ENCODE measurements at places on chromosomes 1 and 21.

- DNase-seq = no peak
Observed at GRCh38 chr1:67850151-67850551, 16.9 kb upstream of the GNG12 start.

DNA sequence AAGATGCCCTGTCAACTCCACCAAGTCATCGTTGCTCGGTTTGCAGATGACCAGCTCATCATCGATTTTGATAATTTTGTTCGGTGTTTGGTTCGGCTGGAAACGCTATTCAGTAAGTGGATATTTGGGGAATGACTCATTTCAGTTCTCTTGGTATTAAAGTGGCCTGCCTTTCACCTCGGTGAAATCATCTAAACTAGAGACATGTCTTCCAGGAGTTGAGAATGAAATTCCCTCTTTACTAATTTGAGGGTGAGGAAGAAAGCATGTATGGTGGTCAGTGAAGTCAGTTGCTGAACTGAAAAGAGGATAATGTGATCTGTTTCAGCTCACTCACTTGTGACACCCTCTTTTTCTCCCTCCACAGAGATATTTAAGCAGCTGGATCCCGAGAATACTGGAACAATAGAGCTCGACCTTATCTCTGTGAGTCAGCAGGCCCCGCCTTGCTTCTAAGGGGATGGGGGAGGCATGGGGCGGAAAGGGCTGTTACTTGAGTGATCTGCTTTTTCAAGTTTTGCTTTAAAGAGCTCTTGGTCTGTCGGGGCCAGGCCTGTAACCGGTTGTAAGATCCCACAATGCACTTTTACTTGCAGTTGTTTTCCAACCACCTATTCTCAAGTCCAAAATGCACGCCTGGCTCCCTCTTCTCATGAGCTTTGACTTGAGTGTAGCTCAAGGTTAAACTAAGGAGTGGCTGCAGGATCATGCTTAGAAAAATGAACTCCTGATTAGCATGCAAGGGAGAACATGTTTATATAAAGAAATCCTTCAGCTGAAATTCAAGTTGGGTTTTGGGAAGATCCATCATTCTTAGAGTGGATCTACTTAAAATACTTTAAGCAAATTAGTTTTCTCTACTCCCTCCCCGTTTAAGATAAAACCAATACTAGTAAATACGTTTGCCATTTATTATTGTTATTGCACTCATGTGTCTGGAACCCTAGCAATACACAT, 59.8 kb downstream of the CAPN2 start:
- no peak for DNase-seq

- DNase-seq = no peak
Observed at GRCh38 chr1:93740601-93741031, 59.0 kb upstream of the BCAR3 start.

- no peak for DNase-seq
Observed at GRCh38 chr1:153661111-153661708, 2.7 kb downstream of the SNAPIN start.

DNA sequence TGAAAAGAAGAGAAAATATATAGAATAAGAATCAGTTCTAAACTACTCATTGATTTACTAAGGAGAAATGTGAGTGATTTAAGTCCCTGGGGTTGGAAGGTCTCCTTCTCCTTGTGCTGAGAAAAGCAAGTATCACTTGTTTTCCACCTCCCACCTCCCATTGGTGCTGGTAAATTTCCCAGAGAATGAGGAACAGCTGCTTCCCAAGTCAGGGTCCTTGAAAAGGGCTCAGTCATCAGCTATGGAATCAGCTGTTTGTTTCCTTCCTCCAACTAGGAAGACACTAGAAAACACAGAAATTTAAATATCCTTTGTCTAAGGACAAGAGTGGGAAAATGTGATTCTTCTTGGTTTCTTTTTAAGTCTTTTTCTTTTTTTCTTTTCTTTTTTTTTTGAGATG, 131.3 kb upstream of the C1orf21 start:
- no peak for DNase-seq

- DNase-seq = no peak
Observed at GRCh38 chr1:220703305-220703704, 13.1 kb downstream of the C1orf115 start.

- DNase-seq = no peak
Observed at GRCh38 chr1:15858672-15859372, 11.3 kb downstream of the SPEN start.

DNA sequence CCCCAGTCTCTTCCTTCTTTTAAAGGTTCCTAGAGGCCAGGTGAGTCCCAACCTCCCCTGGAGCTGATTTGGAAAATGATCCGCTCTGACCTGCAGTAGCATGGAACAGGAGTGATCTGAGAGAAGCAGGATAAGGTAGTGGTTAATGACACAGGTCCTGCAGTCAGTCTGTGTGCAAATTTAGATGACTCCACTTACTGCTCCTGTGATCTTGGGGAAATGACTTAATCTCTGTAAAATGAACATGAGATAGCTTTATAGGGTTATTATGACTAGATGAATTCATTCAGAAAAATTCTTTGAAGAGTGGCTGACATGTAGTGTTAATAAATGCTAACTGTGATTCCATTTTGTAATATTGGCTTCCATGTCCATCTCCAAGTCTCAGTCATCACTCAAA, 374.9 kb upstream of the CAMK1G start:
- no peak for DNase-seq

DNA sequence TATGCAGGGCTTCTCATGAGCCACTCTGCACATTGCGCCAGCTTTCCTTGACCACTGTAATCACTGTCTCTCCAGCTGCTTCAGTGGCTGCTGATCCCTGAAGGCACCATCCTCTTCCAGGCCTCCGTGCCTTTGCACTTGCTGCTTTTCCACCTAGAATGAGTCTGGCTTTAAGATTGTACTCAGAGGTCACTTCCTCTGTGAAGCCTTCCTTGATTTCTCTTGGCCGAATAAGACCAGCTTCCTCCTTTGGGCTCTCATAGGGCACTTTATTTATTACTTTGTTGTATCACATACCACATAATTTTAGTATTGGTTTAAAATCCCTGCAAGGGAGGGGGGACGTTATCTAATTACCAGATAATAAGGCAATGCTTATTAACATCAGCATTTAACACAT, 10.6 kb downstream of the CACNA1E start:
- DNase-seq = no peak

DNA sequence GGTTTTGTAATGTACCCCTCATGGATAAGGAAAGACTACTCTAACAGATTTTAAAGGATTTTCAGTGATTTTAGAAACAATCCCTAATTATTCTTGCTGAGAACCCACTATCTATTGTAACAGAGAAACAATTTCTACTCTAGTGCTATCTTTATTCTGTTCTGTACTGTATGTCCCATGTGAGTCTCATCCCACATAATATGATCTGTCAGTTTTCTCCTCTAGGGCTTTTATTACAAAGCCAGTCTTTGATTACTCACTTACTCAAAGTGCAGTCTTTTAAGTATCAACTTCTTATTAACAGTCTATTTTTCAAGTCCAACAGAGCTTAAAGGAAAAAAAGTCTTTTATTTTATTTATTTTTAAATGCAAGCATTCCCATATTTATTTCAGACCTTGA, 54.8 kb downstream of the CTH start:
- DNase-seq = no peak

GRCh38 chr1:11731691-11732283, 4.1 kb upstream of the AGTRAP start:
- DNase-seq = peak; percentile 22

DNA sequence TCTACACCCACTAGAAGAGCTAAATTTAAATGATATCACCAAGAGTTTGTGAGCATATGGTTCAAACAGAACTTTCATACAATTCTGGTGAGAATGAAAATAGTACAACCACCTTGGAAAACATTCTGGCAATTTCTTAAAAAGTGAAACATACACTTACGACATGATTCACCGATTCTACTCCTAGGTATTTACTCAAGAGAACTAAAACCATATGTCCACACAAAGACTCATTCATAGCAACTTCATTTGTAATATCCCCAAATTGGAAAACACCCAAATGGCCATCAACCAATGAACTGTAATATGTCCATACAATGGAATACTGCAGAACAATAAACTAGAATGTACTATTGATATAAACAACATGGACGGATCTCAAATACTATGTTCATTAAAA, 51.2 kb upstream of the ADAM30 start:
- DNase-seq = no peak

DNA sequence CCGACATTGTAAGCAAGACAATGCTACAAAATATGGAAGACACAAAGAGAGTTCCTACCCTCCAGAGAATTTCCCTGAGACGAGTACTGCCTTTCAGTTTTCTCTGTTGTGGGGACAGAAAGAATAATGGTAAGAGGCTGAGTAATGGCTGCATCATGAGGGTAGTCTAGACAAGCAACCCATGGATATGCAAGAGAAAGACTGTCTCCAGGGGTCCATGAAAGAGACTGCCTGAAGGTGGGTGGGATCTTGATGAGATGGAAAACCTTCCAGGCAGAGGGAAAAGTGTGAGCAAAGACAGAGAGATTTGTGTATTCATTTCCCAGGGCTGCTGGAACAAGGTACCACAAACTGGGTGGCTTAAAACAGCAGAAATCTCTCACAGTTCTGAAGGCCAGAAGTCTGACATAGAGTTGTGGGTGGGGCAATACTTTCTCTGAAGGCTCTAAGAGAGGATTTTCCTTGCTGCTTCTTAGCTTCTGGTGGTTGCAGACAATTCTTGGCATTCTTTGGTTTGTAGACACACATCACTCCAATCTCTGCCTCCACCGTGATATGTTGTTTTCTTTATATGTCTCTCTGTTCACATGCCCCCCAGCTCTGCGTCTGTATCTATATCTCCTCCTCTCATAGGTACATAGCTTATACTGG, 41.4 kb downstream of the ANP32E start:
- no peak for DNase-seq

DNA sequence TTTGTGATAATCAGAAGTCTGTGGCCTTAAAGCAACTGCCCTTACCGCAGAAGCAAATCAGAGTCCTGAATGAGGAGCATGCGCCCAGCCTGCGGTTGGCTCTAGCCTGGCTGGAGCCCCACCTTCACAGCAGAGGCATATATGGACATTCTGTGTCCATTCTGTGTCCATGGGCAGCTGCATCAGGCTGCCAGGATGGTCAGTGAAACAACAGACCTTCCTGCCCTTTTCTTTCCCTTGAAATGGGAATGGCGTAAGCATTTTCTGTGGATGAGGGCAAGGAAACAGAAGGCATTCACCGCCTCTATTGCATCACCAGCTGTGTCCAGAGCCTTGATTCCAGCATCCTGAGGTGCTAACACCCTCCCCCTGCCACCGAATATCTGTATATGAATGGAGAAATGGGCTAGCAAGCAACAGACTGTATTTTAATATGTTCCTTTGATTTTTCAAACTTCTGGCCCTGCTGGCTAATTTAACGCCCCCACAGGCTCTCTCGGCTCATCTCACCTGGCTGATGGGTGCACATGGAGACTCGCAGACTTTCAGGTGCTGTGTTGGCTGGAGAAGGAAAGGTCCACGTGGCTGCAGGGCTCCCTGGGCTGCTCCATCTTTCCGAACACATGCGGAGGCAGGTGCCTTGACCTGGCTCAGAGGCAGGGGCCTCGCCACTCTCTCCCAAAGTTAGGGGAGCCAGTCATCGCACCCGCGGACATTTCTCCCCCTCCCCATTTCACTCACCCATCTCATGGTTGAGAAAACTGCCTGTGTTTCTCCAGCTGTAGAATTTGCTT, 159.2 kb downstream of the GALNT2 start:
- DNase-seq = no peak

DNA sequence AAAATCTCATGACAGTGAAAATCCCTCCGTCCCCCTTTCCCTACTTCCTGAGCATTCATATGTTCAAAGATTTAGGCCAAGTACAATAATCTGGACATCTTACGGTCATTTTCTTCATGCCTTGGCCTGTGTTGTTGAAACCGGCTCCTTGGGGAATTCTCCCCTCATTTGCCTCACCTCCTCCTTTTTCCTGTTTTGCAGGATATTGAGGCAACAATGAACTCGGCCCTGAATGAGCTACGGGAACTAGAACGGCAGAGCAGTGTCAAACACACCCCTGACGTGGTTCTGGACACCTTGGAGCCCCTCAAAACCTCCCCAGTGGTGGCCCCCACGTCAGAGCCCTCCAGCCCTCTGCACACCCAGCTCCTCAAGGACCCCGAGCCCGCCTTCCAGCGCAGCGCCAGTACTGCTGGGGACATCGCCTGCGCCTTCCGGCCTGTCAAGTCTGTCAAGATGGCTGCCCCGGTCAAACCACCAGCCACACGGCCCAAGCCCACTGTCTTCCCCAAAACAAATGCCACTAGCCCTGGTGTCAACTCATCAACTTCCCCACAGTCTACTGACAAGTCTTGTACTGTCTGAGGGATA, 9.3 kb upstream of the IKBKE start:
- DNase-seq = no peak

DNA sequence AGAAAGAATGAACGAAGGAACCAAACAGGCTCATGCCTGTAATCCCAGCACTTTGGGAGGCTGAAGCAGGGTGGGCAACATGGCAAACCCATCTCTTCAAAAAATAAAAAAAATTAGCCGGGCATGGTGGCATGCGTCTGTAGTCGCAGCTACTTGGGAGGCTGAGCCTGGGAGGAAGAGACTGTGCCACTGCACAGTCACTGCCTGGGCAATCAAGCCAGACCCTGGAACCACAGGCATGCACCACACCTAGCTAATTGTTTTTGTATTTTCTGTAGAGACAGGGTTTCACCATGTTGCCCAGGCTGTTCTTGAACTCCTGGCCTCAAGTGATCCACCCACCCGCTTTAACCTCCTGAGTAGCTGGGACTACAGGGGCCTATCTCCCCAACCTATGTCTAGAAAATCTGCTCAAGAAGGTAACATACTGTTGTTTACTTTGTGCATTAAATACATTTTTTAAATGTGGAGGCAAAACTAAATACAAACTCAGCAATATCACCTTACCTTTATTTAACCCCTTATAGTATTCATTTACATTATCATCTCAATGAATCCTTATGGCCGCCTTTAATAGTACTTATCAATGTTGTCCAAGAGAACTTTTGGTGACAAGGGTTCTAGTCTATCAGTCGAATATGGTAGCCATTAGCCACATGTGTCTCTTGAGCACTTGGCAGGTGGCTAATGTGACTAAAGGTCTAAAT, 2.7 kb downstream of the KHDC4 start:
- no peak for DNase-seq

- DNase-seq = no peak
Observed at GRCh38 chr1:108070662-108071061, 105.7 kb upstream of the VAV3 start.

DNA sequence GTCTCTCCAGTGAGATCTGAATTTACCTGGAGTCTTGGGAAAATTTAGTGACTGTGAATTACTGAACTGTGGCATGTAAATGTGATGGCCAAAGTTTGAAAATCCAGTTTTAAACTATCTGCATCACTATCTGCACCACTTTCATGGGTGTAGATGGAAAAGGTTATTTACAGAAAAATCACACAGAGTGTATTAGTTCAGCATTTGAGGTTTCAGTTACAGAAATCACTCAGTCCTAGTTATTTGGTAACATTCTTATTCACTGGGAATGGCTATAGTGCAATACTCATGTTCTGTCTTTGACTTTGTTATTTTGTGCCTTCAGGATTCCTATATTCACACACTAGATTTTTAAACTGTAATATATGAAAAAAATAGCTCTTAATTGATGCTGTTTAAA, 60.6 kb upstream of the IFI44L start:
- no peak for DNase-seq

- no peak for DNase-seq
Observed at GRCh38 chr1:7540816-7541215, 230.3 kb upstream of the VAMP3 start.
